Motor neuron (in vitro differentiated cells): ENCODE measurements at places on chromosomes 3 and 15. TPM values are rescaled to one million over a fixed set of nuclear protein-coding genes. Genes with fewer than 3 reads are reported as not detected.

OSTN gene
- total RNA-seq: 0.36 and 0.46 TPM in 2 replicates

ROBO2 gene
- total RNA-seq: 28.3 and 28.4 TPM in 2 replicates

AGBL1 gene
- total RNA-seq: 0.23 and 0.24 TPM in 2 replicates

CLSTN2 gene
- total RNA-seq: 125 and 205 TPM in 2 replicates

ADAMTS7 gene
- total RNA-seq: 1.5 and 2.1 TPM in 2 replicates

CMTM8 gene
- 1.5 and 1.7 TPM in 2 replicates for total RNA-seq

SLC30A4 gene
- 3.5 and 4.1 TPM in 2 replicates for total RNA-seq

ATP13A5 gene
- total RNA-seq: 0.21 TPM in 1 of 2 replicates, not detected in the other

SCAANT1 gene
- total RNA-seq: 11.4 TPM in 1 of 2 replicates, not detected in the other

CLRN1 gene
- total RNA-seq: 3.6 and 5.3 TPM in 2 replicates

UNC13C gene
- total RNA-seq: 0.05 and 0.10 TPM in 2 replicates

MORC1 gene
- 0.13 TPM in 1 of 2 replicates, not detected in the other for total RNA-seq

TMEM39A gene
- 21.3 and 26.1 TPM in 2 replicates for total RNA-seq

CFAP44 gene
- 5.9 and 6.6 TPM in 2 replicates for total RNA-seq

THPO gene
- 0.36 and 0.77 TPM in 2 replicates for total RNA-seq

- no peak for ATAC-seq
Observed at GRCh38 chr15:73754461-73754860, 1.3 kb upstream of the INSYN1 start.

GRCh38 chr3:178880274-178880673, 191.3 kb downstream of the ZMAT3 start:
- ATAC-seq: no peak

DNA sequence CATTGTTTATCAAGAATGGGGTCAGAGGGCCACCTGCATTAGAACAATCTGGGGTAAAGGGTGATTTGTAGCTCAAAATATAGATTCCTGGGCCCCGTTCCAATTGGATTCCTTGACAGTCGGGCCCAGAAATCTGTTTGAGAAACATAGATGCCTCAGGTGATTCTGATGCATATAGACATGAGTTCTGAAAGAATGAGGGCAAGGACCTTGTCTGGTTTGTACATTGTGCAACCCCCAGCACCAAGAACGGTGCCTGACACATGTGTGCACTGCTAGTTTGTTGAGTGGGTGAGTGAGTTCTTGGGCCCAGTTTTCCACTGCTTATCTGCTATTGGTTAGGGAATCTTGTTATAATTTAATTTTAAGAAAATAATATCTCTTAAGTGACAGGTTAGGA, 16.6 kb downstream of the CRYBG3 start:
- ATAC-seq: no peak

DNA sequence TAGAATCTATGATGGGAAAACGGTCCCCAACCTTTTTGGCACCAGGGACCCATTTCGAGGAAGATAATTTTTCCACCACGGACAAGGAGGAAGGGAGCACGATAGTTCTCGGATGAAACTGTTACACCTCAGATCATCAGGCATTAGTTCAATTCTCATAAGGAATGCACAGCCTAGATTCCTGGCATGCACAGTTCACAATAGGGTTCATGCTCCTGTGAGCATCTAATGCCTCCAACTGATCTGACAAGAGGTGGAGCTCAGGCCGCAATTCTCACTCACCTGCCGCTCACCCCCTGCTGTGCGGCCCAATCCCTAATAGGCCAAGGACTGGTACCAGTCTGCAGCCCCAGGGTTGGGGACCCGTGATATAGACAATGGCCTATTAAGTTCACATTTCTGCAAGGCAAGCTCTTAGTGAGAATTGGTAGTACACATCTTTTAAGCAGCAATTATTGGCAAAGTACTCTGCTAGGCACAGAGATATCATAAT, 26.5 kb downstream of the CD200R1 start:
- ATAC-seq: no peak

GRCh38 chr3:64058566-64058965, 35.3 kb upstream of the PSMD6 start:
- ATAC-seq: peak; percentile 75

DNA sequence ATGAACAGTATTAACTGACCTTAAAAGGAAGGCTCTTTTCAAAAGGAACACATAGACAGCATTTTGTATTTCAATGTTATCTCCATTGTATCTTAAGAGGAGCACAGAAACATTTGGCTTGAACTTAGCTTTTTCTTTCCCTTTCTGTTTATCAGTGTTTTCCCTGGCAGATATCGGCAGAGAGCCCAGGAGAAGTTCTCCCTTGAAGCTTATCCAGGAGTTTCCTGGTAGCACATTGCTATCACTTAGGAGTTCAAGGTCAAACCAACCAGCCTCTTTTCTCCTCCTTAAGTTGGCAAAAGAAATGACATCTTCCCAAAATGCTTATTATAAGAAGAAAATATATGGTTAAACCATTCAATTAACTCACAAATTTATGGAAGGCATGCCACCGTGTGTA, 344.6 kb upstream of the UBE2E2 start:
- ATAC-seq: no peak

DNA sequence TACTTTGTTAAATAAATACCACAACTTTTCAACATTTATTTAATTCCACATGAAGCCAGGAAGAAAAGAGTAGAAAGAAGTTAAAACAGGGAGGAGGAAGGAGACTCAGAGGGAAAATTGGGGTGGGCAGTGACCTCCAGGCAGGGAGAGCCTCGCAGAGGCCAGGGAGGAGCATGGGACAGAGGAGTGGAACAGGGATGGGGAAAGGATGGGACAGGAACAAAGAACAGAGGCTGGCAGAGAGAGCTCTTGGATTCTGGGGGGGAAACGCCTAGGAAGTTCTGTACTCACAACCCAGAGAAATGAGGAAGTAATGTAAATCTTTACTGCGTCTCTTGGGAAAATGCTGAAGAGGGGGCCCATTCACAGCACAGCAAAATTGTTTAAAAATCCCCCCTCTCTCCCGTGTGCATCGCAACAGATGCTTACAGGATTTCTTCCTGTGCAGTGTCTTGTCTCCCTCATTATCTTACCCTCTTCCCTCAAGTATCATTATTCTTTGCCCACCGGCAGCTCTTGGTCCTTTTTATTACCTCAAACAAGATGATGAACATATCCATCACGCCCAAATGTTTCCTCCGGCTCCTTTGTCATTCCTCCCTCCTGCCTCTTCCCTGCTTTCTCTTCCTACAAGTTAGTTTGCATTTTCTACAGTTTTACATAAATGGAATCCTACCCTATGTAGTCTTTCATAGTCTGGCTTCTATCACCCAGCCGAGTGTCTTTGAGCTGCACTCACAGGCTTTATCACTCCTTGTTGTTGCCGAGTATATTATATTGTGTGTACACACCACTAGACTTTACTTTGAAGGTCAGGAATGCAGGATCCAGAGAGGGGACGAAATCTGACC, 65.5 kb downstream of the ARHGAP31 start:
- ATAC-seq: peak; percentile 79

- ATAC-seq: peak; percentile 83
Observed at GRCh38 chr3:183636221-183637105, 1.0 kb downstream of the KLHL24 start.

- ATAC-seq: peak; percentile 88
Observed at GRCh38 chr3:142857056-142857455, 31.8 kb downstream of the PCOLCE2 start.

GRCh38 chr3:123202451-123202850, 708 bp downstream of the SEC22A start:
- ATAC-seq: no peak

- ATAC-seq: no peak
Observed at GRCh38 chr3:187044867-187045552, 94.3 kb downstream of the RPL39L start.

DNA sequence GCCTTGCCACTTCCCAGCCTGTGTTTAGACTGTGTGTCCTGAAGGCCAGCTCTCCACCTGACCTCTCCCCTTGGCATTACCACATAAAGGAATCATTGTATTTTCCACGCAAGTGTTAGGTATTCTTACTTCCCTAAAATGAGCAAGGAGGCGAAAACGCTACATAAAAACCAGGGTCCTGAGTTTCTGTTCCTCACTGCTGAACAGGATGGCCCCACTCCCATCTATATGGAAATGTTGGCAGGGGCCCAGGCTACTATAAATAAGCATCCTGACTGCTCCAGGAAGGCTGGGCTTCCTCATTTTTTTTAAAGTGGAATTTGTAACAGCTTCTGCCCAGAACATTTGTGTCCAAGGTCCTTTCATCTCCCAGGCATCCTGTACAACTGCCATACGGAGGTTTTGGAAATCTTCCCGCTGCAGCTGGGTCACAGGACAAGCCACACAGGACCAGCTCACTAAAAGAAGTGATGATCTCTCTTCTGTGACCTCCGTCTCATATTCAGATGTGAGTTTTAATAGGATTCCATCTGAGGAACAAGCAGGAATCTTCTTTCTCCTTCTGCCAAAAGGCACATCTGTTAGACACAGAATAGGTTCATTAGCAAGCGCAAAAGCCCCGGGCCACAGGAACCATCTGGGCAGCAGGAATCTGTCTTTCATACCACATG, 56.4 kb upstream of the LIMD1 start:
- peak; percentile 21 for ATAC-seq

DNA sequence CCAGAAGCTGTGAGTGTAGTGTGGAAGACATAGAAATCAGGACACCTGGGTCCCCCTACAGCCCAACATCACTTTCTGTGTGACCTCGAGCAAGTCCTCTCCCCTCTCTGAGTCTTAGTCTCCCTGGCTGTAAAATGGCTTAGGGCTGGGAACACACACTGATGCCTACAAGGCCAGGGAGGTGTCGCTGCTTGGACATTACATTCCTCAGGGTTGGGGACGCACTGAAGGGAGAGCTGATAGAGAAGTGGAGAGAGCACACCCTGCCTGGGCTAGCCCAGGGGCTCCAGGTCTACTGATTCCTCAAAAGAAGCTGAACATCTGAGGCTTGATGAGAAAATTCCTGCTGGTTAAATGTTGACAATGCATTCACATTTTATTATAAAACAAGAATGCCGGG, 6.3 kb upstream of the ALAS1 start:
- ATAC-seq: no peak

DNA sequence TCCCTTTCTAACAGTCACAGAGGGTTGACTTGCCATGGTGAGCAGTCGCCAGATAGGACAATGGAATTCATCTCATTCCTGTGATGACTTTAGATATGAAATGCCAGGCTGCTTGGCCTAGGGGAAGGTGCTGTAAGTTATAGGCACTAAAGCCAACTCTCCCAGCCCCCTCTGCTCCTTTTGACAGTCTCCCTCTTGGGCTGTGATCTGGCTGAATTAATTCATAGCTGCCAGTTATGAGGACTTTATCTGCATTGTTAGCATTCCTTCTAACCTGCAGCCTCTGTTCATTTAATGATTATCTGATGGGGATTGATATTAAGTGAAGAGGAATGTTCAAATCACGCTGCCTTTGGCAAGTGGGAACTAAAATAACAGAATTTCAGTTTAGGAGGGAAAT, 427.1 kb upstream of the RASGRP1 start:
- no peak for ATAC-seq

DNA sequence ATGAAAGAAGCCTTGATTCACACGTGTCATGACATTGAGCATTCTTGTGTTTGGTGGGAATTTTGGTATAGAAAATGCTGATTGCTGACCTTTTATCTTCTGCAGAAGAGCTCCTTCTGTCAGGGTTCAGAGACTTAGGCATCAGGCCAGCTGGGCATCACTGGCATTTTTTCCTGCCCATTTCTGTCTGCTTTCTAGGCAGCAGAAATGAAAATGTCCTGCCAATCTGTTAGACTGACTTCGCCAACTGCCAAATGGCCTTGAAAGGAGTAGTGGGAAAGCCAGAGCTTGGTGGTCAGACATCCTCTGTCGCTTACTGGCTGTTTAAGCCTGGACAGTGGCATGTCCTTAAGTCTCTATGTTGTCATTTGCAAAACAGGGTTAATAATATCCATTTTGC, 57.4 kb downstream of the EEFSEC start:
- ATAC-seq: no peak

GRCh38 chr3:36688815-36689214, 75.5 kb downstream of the DCLK3 start:
- ATAC-seq: no peak

DNA sequence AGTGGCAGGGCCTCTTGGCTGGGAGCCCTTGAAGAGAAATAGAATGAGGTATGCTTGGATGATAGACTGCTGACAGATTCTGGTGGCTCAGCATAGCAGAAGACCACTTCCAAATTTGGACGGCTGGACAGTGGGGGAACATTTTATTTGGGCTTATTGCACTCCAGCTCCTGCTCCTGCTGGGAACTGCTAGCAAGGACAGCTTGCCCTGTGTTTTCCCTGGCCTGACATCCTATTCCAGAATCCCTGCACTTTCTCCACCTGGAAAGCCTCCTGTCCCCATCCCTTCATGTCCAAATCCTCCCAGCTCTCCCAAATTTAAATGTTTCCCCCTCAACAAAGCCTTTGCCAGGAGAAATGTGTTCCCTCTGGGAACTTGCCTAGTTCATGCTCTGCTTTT, 9.8 kb upstream of the COLQ start:
- ATAC-seq: no peak

- ATAC-seq: no peak
Observed at GRCh38 chr3:105811518-105812193, 57.2 kb downstream of the CBLB start.

GRCh38 chr3:114718071-114718897, 424.5 kb downstream of the TIGIT start:
- no peak for ATAC-seq

GRCh38 chr15:36400936-36401585, 178.4 kb upstream of the CDIN1 start:
- ATAC-seq: no peak

DNA sequence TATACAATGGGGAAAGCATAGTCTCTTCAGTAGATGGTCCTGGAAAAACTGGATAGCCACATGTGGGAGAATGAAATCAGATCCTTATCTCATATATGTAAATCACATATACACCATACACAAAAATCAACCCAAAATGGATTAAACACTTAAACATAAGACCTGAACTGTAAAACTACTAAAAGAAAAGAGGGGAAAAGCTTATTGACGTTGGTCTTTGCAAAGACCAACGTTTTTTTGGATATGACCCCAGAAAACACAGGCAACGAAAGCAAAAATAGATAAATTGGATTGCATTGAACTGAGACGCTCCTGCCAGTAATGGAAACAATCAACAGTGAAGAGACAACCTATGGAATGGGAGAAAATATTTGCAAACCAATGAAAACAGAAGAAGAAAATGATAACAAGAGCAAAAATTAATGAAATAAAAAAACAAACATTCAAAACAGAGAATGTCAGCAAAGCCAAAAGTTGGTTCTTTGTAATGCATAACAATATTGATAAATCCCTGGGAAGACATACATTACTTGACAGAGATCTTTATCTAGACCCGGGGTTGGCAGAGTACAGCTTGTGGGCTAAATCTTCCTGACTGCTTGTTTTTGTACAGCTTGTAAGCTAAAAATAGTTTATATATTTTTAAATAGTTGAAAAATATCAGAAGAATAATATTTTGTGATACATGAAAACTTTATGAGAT, 86.9 kb downstream of the NEO1 start:
- no peak for ATAC-seq

- ATAC-seq: peak; percentile 89
Observed at GRCh38 chr3:49813497-49814174, at the start of gene UBA7. Gene UBA7, minus strand, starts transcription at chr3:49813953. Its CDS starts 166 bp downstream, at chr3:49813787.

- no peak for ATAC-seq
Observed at GRCh38 chr3:184375747-184376461, 2.1 kb downstream of the THPO start.

- ATAC-seq: no peak
Observed at GRCh38 chr3:77381431-77381830, 341.5 kb downstream of the ROBO2 start.
